ENCODE measurements at places on chromosomes 5 and 9. TPM values are rescaled to one million over a fixed set of nuclear protein-coding genes. Genes with fewer than 3 reads are reported as not detected.

- peak; percentile 73 for DNase-seq
Measured at GRCh38 chr9:112174222-112174964, 704 bp downstream of the SUSD1 start.

Gene CNTLN
- total RNA-seq, result 12.1 TPM

Gene SOWAHA
- not detected for total RNA-seq

DNA sequence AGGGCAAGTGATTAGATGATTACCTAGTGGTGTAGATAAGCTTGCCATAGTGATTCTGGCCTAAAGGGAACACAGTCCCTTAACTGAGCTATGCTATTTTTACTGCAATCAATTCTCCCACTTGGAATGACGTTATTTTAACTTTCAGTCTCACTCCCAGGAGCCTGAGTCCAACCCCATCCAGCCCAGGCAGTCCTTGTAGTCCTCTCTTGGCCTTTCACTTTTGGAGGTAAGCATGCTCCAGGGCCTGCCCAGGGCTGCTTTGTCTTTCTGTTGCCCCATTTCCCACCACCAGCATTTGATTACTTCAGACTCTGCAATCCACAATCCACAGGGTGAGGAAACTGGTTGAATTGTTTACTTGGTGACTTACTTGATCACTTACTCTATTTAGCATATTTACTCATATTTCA lies 233.0 kb downstream of the CD180 start:
- peak; percentile 57 for DNase-seq

DNA sequence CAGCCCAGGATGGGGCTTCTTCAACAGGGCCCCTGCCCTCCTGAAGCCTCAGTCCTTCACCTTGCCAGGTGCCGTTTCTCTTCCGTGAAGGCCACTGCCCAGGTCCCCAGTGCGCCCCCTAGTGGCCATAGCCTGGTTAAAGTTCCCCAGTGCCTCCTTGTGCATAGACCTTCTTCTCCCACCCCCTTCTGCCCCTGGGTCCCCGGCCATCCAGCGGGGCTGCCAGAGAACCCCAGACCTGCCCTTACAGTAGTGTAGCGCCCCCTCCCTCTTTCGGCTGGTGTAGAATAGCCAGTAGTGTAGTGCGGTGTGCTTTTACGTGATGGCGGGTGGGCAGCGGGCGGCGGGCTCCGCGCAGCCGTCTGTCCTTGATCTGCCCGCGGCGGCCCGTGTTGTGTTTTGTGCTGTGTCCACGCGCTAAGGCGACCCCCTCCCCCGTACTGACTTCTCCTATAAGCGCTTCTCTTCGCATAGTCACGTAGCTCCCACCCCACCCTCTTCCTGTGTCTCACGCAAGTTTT lies 23.6 kb downstream of the PCDHGC5 start:
- peak; percentile 55 for DNase-seq

Gene NSUN2
- total RNA-seq, result 433 TPM

DNA sequence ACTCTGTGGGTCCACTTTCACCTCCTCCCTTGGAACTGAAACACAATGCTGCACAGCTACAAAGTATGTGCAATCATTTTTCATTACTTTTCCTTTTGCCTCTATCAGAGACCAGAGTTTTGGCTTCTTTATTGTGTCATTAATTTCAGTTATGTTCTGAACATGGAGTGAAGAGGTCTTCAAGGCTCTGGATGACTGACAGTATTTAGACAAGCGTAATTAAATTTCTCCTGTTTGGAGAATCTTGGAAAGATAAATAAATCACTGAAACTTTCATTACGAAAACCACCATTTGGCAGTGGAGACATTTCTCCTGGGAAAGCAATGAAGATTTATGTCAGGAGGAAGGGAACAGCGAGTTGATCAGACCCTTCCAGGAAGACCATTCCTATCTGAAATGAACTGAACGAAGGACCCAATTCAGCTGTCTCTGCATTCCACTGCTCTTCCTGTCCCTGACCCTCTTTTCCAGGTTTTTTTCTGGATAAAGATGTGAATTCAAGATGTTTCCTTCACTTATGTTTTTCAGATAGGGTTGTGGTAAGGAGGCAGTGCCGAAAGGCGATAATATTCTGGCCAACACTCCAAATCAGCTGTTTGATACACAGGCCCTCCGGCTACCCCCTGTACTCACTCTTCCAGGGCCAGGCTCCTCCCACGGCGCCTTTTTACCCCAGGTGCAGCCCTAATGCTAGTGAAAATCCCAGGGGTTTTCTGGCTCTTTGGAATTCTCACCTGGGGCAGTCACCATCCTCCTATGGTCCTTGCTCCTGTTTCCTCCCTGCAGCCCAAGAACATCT lies 77.2 kb upstream of the OSMR start:
- DNase-seq, result no peak

DNA sequence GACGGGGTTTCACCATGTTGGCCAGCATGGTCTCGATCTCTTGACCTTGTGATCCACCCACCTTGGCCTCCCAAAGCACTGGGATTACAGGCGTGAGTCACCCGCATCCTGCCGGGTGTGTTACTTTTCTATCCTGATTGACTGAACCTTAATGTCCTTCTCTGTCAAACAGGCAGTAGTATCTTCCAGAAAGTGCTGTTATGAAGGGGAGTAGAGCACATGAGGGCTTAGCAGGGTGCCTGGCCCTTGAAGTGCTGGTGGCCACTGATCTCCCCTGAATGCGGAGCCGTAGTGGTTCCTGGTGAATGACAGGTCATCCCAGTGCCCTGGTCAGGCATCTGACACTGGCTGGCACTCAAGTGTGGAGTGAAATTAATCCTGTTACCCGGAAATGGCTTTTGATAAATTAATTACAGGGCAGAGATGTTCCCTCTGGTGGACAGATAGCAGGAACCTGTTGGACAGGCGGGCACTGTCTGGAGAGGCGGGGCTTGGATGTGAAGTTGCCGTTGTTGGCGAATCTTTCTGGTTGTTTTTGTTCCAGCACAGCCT lies 28.4 kb downstream of the PRRC2B start:
- peak; percentile 16 for DNase-seq
